Activated naive CD4-positive, alpha-beta T cell treated with Interleukin-2 at 50 U/mL for 16 hours (primary cell): ENCODE measurements at places on chromosomes 1 and 21.

- no peak for DNase-seq
Measured at GRCh38 chr1:210949039-210949438, 184.9 kb downstream of the KCNH1 start.

- DNase-seq, result no peak
Measured at GRCh38 chr1:242854466-242854865, 330.0 kb upstream of the PLD5 start.

GRCh38 chr1:67599085-67599484 is 85.9 kb upstream of the GADD45A start:
- DNase-seq, result no peak

GRCh38 chr1:116256875-116257274 is 116.2 kb upstream of the ATP1A1 start:
- no peak for DNase-seq

DNA sequence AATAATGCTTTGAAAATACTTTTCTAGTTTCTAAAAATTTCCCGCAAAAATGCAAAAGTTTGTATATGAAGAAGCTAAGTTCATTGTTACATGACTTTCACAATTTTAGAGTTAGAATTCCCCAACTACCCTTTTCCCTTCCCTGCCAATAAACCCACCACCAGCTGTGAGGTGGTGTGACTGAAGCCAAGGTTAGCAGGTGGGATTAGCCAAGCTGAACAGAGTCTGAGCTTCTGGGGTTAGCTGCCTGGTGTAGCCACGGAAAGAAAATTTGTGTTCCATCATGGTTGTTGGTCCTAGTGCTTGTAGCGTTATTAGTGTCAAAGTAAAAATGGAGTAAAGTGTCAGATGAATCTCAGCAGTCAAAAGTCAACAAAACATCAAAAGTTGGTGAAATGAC is 110.9 kb downstream of the ASTN1 start:
- no peak for DNase-seq

DNA sequence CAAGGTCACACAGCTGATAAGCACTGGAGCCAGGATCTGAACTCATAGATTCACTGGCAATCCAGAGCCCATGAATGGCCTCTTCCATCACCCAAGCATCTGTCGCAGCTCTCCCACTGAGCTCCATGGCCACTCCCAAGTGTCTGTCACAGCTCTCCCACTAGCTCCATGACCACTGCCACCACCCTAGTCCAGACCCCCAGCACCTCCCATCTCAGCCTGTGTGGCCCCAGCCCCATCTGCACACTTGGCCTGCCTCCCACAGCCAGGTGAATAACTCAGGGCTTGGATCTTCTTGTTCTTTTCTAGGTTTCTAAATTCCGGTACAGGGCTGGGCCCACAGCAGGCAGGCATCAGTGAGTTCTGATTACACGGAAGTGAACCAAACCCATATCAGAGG is 76.0 kb downstream of the GLIS1 start:
- no peak for DNase-seq

GRCh38 chr21:40625991-40626390 is 221.0 kb downstream of the DSCAM start:
- DNase-seq, result no peak

DNA sequence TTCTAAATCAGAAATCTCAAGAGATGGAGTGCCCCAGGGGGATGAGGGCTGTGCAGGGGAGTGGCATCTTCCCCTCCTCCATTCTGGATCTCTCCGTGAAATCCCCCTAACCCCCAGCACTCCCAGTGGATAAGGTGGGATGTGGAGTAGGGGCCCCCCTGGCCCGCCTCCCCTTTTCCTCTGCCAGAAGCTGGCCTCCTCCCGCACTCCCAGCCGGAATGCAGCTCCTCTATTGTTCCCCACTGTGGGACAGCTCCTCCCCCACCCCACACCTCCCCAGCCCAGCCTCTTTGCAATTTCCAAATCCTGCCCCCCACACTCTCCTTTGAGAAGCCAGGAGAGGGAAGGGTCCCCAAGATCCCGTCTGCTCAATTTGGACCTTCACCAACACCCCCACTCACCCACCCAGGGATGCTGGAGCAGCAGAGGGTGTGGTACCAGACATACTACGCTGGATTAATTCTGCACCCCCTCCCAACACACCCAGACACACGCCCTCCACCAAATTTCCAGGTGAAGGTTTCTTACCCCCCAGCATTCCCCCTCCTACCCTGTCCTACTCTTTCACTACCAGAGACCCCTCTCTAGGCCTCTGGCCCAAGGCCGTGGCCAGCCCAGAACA is 1.9 kb downstream of the MEX3A start:
- DNase-seq, result no peak

GRCh38 chr1:145979746-145980456 is 15.4 kb downstream of the POLR3GL start:
- no peak for DNase-seq

DNA sequence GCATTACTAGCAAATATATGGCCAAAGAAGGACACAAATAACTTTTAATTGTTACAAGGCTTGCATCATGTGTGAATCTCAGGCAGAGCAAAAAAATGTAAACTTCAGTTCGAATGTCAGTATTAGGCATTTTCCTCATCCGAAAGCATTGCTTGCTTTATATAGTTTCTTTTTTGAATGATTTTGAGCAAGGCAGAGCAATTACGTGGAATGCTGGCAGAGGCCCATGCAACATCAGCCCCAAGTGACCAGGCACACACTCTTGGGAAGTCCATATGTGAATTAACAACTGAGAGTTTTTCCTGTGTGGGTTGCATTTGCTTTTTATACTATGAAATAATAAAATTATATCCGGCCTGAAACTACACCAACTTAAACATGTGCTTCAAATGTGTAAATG is 274.8 kb downstream of the PTPRC start:
- no peak for DNase-seq

DNA sequence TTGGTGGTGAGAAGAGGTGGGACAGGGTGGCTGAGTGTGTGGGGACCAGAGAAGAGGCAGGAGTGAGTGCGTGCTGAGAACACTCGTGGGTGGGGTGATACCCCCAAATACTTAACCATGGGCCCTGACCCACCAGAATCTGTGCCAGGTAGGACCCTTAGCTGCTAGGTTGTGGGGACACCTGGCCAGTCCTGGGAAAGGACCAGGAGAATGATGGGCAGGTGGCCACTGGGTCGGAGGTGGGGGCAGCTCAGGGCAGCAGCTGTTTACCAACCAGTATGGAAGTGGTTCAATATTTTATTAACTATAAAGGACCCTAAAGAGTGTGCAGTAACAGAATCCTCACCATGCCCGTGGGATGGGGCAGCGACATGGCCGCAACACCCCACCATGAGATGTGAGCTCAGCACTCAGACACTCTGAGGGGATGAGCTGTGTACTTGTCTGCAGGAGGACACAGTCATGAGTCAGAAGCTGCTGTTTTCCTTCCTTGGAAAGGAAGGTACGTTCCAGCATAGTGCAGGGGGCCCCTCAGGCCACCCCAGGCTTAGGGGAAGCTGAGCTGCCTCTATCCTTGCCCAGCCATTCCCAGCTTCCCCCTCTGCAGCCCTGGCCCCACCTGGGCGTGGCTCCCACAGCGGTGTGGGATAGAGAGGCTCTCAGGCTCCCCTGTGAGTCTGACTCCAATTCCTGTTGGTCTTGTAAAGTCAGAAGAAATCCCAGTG is 25.4 kb downstream of the TEX35 start:
- no peak for DNase-seq

GRCh38 chr21:28068455-28069358 is 924.0 kb downstream of the LTN1 start:
- no peak for DNase-seq

DNA sequence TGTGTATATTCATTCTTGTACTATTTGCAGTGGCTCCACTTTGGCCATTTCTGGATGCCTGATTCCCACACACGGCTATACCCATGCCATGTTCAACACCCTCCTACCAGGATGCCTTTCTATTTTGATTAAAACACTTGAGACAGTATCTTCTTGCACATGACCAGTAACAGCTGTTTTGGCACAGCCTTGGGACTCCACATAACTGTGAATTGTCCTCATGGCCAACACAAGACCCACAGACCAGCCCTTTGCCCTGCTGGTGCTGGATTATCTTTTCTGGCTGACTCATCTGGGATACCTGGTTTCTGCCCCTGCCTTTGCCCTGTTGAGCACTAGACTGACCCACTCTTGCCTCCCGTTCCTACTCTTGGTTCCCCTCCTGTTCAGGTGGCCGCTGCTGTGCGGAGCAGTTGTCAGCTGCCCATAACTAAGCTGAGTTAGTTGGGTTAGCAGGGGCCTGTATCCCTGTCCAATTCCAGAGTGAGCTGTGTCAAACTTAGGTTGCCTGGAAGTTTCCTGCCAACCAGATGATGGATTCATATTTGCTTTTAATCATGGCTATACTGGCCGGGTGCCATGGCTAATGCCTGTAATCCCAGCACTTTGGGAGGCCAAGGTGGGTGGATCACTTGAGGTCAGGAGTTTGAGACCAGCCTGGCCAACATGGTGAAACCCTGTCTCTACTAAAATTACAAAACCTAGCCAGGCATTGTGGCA is 10.8 kb upstream of the EYA3 start:
- no peak for DNase-seq

DNA sequence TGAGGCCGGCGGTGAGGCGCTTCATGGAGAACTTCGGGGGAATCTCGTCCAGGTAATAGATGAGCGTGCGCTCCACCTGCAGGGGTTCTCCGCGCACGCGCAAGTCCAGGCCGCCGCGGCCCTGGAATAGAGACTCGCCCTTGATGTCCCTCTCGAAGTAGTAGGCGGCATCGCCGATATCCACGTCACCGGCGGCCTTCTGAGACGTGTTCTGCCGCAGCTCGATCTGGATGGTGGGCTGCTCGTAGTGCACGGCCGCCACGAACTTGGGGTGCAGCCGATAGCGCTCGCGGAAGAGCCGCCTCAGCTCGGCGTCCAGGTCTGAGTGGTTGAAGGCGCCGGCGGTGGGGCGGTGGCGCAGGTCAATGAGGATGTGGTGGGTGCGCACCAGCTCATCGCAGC is 726 bp downstream of the TACSTD2 start:
- DNase-seq, result peak; percentile 10

DNA sequence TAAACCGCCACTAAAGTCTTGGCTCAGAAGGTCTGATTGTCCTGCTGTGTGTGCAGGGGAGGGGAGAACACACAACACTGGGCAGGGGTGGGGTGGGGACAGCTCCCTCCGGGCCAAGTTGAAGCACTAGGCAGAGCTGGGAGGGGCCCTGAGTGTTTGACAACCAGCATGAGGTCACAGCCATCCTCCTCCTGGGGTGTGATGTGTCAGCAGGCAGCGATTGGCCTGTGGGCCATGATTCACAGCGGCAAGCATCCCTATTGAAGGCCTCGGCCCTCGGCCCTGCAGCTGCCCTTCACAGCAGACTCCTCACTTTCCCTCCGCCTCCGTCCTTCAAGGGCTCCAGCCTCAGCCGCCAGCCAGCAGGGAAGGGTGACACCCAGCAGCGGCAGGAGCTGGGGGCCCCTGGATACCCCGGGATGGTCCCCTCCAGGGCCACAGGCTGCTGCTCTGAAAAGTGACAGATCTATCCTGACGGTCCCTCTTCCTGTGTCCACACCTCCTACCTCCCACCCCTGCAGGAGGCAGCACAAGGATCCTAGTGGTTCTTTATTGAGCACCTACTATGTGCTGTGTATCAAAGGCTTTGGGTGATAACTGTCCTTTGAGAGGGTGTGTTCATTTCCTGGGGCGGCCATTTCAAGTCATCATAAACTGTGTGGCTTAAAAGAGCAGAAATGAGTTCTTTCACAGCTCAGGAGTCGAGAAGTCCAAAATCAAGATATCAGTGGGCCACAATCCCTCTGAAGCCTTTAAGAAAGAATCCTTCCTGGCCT is 66.0 kb upstream of the SLC25A33 start:
- no peak for DNase-seq

DNA sequence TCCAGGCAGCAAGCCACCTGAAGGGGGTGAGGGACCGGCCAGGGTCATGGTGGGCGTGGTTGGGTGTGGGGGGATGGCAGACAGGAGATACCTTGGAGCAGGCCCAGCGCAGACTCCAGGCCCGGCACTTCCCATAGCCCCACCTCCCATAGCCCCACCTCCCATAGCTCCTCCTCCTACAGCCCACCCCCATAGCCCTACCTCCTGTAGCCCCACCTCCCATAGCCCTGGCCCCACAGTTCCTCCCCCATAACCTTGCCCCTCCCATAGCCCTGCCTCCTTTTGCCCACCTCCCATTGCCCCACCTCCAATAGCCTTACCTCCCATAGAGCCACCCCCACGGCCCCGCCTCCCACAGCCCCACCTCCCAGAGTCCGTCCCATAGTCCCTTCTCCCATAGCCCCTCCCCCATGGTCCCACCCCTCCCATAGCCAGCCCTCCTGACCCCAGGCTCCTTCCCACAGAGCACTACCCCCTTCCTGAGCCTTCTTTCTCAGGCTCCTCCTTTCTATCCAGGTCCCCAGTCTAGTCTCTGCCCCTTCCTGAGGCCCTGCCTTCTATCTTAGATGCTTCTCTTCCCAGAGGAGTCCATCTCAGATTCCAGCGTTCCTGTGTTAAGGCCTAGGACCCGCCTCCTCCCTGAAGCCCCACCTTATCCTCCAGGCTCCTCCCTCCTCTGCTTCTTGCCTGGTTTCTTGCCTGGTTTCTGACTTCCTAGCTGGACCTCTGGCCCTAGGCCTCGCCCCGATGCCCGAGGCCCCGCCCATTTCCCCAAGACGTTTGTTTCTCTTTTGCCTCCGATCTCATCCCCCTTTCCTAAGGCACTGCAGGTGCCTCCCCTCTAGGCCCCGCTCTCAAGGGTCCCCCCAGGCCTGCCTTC is 46.8 kb downstream of the PTPRU start:
- no peak for DNase-seq

GRCh38 chr1:53593758-53594380 is 134.7 kb downstream of the DMRTB1 start:
- DNase-seq, result no peak

- no peak for DNase-seq
Measured at GRCh38 chr1:87197156-87197555, 131.5 kb upstream of the LMO4 start.

- DNase-seq, result no peak
Measured at GRCh38 chr1:63827411-63828321, 53.8 kb downstream of the ROR1 start.

GRCh38 chr1:150006881-150007421 is 3.6 kb downstream of the OTUD7B start:
- peak; percentile 37 for DNase-seq
